Activated CD4-positive, alpha-beta memory T cell treated with anti-CD3 and anti-CD28 coated beads, Interleukin-2, amount 10 ng/mL, durations not matched to agents 7 days and 5 days (primary cell): ENCODE measurements at places on chromosomes 2 and 18. TPM values are rescaled to one million over a fixed set of nuclear protein-coding genes. Genes with fewer than 3 reads are reported as not detected.

- H3K36me3 ChIP-seq: no peaks in the 10 kb centered on the region
- no peak overlapping the region for H3K27ac ChIP-seq
- no peaks in the 10 kb centered on the region for H3K4me1 ChIP-seq
- no peak overlapping the region for H3K4me3 ChIP-seq
- no peaks in the 10 kb centered on the region for H3K27me3 ChIP-seq
These were observed 56.4 kb upstream of the LRRC30 start for GRCh38 chr18:7174344-7175095.

GRCh38 chr2:48412443-48413250 is 117.3 kb upstream of the STON1 start:
- H3K27me3 ChIP-seq: peaks cover 5% of the 10 kb centered on the region
- H3K36me3 ChIP-seq: peaks cover 2% of the 10 kb centered on the region
- H3K4me1 ChIP-seq: peaks cover 22% of the 10 kb centered on the region
- no peak overlapping the region for H3K4me3 ChIP-seq
- H3K27ac ChIP-seq: no peak overlapping the region

DNA sequence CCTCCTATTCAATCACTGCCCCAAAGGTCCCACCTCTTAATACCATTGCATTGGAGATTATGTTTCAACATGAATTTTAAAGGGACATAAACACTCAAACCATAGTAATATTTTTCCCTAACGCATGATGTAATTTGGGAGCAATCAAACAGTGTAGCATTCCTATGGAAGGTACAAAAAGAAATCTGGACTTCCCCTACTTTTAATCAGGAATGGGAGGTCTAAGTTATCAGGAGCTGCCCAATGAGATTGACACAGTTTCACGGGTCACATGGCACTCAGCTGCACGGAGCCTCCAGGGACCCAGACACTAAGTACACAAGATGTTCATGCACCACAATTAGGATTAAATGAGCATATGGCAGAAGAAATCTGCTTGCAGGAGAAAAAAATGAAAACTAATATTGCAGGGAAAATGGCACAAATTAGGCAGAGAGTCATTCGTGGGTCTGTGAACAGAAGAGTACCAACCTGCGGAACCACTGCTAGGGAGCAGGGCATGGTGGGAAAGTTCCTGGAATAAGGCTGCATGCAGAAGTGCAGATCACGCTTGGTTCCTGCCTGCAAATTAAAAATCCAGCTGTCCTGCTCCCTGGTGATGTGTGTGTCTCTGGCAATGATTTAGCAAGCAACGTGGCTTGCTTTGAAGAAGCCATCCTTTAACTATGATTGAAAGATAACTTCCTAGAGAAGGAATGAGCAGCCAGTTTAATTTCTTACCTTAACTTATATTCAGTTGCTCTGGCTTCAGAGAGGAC is 326.6 kb upstream of the ID2 start:
- no peak overlapping the region for H3K27ac ChIP-seq
- peaks cover 7% of the 10 kb centered on the region for H3K27me3 ChIP-seq
- H3K36me3 ChIP-seq: no peaks in the 10 kb centered on the region
- peaks cover 2% of the 10 kb centered on the region for H3K4me1 ChIP-seq

- DNase-seq: no peak
- no peaks in the 10 kb centered on the region for H3K27me3 ChIP-seq
- no peak overlapping the region for H3K27ac ChIP-seq
- H3K4me3 ChIP-seq: no peak overlapping the region
- H3K4me1 ChIP-seq: peaks cover 38% of the 10 kb centered on the region
These were observed 25.8 kb downstream of the TOGARAM2 start for GRCh38 chr2:29006980-29007301.

DNA sequence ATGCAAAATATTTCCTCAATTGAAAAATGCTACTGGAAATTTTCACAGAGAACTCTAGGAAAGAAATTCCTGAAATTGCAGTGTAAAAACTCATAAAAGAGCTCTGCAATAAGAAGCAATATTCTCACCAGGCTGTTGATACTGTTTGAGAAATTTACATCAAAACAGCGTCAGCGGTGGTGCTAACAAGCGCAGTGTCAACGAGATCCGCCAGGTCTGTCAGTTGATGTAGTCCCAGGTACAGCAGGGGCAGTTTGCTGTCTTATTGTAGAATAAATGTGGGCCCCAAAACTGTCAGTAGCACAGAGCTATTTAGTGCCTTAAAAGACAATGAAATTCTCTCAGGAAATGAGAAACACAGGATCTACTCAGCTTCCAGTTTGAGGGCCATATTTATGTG is 611.2 kb downstream of the ARHGAP15 start:
- H3K4me1 ChIP-seq: no peaks in the 10 kb centered on the region
- DNase-seq: no peak
- H3K36me3 ChIP-seq: peaks cover 41% of the 10 kb centered on the region
- no peaks in the 10 kb centered on the region for H3K27me3 ChIP-seq
- no peak overlapping the region for H3K4me3 ChIP-seq

POTEE gene
- 0.83 TPM for total RNA-seq

DNA sequence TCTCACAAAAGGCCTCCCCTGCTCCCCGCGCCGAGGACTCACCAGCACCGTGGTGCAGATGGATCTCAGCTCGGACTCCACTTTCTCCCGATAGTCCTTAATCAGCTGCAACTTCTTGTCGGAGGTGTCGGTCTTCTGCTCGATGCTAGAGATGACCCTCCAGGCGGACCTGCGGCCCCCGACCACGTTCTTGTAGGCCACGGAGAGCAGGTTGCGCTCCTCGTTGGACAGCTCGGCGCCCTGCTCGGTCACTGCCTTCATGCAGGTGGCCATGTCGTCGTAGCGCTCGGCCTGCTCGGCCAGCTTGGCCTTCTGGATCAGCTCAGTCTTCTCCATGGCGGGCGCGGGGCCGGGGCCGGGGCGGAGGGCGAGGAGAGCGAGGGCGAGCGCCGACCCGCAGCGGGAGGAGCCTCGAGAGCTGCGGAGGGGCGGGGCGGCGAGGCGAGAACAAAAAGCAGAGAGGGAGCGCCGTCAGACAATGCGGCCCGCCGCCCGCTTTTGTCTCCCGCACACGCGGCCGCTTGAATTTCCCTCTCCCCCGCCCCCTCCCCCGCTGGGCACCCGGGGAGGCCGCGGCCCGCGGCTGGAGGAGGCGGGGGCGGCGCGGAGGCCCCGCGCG is 571 bp downstream of the YWHAQ start:
- H3K36me3 ChIP-seq: peaks cover 56% of the 10 kb centered on the region
- peaks cover 53% of the 10 kb centered on the region for H3K4me1 ChIP-seq
- DNase-seq: peak; percentile 79
- peak overlapping the region; percentile 88 for H3K27ac ChIP-seq
- H3K4me3 ChIP-seq: peak overlapping the region; percentile 93
- peaks cover 2% of the 10 kb centered on the region for H3K27me3 ChIP-seq

DNA sequence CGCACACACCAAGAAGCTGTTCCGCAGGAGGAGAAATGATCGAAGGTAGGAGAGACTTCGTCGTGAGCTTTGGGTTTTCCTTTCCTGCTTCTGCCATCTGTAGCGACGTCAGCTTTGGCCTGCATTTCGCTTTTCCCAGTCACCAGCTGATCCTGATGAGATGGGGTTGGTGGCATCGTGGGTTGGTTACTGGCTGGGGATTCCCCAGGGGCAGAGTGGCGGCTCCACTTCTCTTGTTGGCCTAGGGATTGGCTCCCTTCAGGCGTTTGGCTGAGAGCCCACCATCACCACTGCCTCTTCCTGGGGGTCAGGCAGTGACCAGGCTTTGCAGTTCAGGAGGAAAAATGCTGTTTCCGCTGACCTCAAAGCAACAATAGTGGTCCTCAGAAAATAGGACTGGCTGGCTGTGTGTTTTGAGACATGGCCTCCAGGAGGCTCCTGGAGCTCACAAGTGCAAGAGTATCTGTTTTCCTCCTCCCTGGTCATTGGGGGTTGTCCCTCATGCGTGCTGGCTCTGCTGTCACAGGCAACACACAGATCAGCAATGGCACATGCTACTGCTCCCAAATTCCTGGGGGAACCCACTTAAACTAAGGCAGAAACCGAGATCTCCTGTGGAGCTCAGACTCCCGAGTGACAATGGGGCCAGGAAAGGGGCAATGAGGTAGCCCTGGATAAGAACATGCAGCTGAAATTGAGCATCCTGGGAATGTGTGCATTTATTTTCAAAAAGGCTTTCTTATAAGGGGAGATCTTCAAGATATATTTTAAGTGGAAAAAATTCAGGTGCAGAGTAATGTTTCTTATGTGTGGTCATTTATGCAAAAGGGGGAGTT is 173.0 kb downstream of the CTIF start:
- H3K36me3 ChIP-seq: no peaks in the 10 kb centered on the region
- H3K4me3 ChIP-seq: no peak overlapping the region
- DNase-seq: no peak
- H3K27ac ChIP-seq: no peak overlapping the region
- no peaks in the 10 kb centered on the region for H3K27me3 ChIP-seq

- H3K27ac ChIP-seq: no peak within 1 kb of the TSS
- peaks cover 12% of the 10 kb centered on the region for H3K4me1 ChIP-seq
- no peak within 1 kb of the TSS for H3K4me3 ChIP-seq
- DNase-seq: no peak
- no peaks in the 10 kb centered on the region for H3K36me3 ChIP-seq
These were observed at the start of gene SIGLEC15 for GRCh38 chr18:45825258-45826044. SIGLEC15 (plus strand) TSS chr18:45825675; CDS start chr18:45825729, 54 bp downstream.

DNA sequence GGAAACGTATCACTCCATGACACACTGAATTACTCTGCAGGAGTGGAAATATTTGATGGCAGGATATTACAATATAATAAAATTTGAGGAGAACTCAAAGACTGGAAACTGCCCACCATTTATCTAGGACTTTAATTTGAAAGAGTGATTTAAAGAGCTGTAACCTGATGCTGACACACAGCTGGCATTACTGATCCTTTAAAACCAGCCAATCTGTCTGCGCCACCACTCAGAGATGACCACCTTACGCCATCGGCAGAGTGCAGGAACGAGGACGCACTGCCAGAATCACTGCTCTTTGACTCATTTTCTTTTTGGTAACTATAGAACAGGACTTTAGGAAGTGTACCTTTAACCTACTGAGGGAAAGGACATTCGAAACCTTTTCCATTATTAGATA is 114.1 kb downstream of the EPB41L3 start:
- no peaks in the 10 kb centered on the region for H3K36me3 ChIP-seq
- no peak overlapping the region for H3K4me3 ChIP-seq
- H3K4me1 ChIP-seq: no peaks in the 10 kb centered on the region
- DNase-seq: no peak
- no peak overlapping the region for H3K27ac ChIP-seq

DNA sequence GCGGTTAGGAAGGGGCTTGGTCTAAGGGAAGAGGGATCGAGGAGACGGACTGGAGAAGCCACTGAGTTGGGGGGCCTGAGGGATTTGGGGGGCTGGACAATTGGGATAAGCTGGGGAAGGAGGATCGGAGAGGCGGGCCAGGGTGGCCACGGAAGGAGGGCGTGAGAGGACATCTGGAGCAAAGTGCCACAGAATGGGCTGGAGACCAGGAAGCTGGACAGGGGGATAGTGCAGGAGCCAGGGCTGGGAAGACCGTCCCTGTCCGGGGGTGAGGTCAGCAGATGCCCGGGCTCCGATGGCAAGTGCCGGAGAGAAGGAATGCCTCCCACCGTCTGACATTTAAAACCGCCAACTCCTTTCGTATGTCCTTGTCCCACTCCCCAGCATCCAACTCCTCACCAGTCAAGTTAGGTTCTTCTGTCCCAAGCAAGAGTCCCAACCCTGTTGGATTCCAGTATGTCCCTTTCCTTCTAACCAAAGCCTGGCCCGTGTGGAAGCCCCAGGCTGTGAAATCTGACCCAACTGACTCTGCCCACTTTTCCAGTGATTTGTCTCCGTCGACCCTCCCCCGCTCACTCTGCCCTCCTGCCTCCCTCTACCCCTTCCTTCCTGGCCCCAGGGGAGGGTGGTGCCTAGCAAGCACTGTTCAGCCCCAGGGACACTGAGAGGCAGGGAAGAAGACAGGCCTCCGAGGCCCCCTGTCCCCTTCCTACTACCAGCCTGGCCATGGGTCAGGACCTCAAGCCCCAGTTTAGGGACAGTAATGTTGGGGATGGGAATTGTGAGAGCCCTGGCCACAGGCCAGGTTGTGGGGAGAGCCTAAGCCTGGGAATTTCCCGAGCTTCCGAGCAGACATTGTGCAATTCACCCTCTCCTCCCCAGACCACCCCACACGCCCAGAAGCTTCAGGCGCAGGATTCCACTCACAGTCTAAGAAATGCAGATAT is 31.5 kb upstream of the TMBIM1 start:
- no peak for DNase-seq
- peaks cover 26% of the 10 kb centered on the region for H3K27me3 ChIP-seq
- H3K36me3 ChIP-seq: no peaks in the 10 kb centered on the region
- H3K4me1 ChIP-seq: peaks cover 9% of the 10 kb centered on the region
